ENCODE measurements at places on chromosomes 1 and 21.

- no peak for DNase-seq
Observed at GRCh38 chr1:202462342-202463076, 114.0 kb downstream of the PPP1R12B start.

- DNase-seq: peak; percentile 5
Observed at GRCh38 chr1:239858057-239858456, 233.6 kb upstream of the FMN2 start.

DNA sequence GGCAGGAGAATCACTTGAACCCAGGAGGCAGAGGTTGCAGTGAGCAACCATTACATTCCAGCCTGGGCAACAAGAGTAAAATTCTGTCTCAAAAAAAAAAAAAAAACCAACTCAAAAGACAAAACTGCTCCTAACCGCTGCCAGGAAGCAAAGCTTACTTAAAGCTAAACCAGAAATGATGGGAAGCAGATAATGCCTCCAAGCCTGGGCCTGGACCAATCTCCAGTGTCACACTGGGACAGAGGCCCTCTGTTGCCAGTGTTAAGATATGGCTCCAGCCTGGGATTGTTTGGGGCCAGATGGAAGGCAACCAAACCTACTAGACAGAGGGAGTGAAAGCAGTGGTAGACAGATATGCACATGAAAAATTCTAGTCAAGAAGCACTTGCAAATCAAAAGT, 36.9 kb downstream of the NSL1 start:
- DNase-seq: no peak

GRCh38 chr1:245978915-245979314, 528.2 kb downstream of the SMYD3 start:
- no peak for DNase-seq

DNA sequence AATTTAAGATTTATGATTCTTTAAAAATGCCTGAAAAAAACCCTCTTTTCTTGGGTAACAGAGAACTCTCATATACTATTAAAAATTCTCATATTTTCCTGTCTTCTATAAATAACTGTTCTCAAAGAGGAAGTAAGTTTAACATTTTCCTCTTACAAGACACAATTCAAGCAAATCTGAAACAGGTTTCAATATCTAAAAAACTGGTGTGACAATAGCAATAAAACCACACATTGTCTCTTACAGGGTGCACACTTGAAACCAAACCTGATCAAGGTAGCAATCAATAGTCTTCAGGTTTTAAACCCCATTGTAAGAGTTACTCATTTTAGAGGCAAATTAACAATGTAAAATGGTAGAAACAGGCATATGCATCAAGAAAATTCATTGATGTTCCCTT, 28.0 kb downstream of the FUBP1 start:
- DNase-seq: no peak

- DNase-seq: no peak
Observed at GRCh38 chr1:155175927-155176371, 2.3 kb downstream of the TRIM46 start.

DNA sequence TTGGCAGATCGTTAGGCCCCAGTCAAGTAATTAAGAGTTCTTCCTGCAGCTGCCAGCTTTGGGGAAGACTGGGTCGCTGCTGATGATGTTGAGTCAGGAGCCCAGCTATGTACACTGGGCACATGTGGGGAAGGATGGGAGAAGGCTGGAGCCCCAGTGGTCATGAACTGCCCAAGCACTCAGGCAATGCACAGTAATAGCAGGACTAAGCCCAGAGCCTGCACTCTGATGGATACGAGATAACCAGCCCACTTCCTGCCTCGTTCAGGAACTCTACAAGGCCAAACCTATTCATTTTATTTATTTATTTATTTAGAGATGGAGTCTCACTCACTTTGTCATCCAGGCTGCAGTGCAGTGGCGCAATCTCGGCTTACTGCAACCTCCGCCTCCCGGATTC, 81.1 kb upstream of the BTG3 start:
- DNase-seq: no peak

DNA sequence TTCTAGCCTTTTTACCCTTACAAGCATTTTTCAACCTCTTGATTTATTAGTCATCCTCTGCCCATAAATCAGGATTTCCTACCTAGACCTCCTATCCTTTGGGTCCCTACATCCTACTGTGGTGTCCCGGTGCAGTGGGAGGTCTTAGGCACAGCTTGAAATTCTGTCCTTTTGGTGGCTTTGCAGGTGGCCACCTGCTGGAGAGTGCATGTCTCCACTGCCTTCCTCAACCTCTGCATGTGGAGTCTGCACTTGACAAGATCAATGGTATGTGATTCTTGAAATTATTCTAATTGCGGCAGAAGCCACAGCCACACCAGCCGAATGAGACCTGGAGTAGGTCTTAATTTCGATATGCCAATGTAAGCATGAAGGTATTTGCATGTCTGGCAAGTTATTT, 11.4 kb upstream of the KCNA3 start:
- no peak for DNase-seq

DNA sequence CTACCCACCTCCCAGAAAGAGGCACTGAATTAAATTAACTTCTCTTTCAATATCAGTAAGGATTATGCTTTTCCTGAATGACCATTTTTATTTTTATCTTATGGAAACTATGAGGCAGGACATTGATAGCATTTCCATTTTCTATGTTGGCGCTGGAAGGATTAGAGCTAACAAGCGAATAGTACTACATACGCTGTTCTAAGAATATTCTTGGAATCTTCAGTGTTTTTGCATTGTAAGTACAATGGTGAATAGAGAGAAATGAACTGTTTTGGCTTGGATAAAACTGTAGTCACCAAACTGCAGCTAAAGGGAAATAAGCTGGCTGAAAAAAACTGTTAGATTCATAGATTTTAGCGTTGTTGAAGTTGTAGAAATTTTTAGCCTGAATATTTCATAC, 779.0 kb upstream of the ADGRL4 start:
- DNase-seq: no peak

DNA sequence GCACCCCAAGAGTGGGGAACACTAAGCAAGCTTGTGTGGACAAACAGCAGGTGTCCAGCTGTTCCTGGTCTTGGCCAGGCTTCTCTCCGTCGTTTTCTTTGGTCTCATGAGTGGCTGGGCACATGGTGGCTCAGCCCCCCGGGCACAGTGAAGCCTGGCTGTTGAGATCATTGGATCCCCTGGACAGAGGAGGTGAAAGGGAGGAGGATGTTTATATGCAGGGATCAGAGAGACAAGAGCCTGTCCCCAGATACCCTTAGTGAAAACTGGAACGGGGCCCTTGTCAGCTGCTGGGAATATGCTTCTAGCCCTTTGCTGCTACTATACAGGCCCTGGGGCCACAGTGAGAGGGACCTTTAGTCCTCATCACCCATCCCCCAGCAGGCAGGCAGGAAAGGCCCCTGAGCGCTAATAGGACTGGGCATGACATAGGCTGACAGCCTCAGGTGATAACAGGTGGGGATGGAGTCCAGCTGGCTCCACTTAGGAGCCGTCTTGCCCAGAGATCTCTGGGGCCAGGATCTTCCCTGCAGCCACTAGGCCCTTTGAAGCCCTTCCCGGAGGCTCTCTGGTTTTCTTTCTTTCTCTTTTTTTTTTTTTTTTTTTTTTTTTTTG, 16.4 kb downstream of the EPHA8 start:
- no peak for DNase-seq

- DNase-seq: no peak
Observed at GRCh38 chr1:185767508-185768120, 33.4 kb downstream of the HMCN1 start.

DNA sequence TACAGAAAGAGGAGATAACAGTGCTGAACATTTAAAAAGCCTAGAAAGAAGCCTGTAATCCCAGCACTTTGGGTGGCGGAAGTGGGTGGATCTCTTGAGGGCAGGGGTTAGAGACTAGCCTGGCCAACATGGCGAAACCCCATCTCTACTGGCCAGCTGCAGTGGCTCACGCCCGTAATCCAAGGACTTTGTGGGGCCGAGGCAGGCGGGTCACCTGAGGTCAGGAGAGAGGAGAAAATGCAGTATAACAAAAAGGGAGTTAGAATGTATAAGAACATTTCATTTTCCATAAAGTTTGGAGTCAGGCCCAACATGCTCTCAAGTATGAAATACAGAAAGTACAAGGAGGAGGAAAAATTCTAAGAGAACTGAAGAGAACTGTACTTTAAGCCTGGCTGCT, 134.5 kb downstream of the SMYD3 start:
- no peak for DNase-seq

DNA sequence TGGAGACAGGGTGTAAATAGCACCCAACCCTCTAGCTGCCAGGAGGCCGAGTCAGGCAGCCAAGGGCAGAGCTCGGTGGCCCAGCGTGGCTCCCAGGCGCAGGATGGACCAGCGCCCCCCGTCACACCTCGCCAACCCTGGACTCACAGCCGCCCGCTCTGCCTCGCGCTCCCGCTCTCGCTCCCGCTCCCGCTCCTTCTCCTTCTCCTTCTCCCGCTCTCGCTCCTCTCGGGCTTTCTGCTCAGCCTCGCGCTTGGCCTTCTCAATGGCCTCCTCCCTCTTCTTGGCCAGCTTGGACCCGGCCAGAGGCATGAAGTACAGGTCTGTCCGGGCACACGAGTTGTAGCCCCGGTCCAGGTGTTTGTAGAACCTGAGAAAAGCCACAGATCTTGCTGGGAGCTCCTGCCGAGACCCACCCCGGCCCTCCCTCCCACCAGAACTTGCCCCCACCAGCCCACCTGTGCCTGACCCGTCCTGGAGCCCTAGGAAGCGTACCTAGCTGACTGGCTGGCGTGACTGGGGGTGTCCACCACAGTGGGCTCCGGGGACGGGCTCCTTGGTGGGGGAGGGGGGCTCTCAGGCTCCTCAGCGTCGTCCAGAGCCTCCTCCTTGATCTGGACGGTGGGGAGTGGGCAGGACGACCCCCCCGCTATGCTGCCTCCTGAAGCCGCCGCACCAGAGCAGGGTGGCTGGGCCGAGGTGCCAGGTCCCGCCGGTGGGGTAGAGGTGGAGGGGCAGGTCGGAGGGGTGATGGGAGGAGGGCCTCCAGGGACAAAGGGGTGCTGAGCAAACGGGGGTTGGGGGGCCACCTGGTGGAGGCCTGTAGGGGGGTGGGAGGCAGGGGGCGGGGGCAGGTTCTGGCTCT, 41.9 kb downstream of the SLC45A1 start:
- DNase-seq: no peak

DNA sequence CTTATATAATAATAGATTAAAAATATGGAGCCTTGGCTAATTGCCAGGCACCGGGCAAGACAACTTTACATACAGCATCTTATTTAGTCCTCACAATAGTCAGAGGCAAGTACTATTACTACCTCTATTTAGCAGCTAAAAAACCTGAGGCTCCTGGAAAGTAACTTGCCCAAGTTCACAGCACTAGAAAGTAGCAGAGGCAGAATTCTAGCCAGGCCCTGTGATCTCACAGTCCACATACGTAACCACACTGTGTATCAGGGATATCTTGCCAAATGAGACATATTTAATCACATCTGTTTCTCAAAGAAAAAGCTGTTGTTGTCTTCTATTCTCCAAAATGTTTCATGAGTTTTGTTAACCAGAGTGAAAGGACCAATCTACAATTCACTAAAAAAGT, 378.5 kb downstream of the PLPP3 start:
- DNase-seq: no peak

- DNase-seq: no peak
Observed at GRCh38 chr1:44090429-44091252, 28.0 kb upstream of the KLF17 start.

- DNase-seq: no peak
Observed at GRCh38 chr1:118366286-118366685, 181.3 kb upstream of the SPAG17 start.

DNA sequence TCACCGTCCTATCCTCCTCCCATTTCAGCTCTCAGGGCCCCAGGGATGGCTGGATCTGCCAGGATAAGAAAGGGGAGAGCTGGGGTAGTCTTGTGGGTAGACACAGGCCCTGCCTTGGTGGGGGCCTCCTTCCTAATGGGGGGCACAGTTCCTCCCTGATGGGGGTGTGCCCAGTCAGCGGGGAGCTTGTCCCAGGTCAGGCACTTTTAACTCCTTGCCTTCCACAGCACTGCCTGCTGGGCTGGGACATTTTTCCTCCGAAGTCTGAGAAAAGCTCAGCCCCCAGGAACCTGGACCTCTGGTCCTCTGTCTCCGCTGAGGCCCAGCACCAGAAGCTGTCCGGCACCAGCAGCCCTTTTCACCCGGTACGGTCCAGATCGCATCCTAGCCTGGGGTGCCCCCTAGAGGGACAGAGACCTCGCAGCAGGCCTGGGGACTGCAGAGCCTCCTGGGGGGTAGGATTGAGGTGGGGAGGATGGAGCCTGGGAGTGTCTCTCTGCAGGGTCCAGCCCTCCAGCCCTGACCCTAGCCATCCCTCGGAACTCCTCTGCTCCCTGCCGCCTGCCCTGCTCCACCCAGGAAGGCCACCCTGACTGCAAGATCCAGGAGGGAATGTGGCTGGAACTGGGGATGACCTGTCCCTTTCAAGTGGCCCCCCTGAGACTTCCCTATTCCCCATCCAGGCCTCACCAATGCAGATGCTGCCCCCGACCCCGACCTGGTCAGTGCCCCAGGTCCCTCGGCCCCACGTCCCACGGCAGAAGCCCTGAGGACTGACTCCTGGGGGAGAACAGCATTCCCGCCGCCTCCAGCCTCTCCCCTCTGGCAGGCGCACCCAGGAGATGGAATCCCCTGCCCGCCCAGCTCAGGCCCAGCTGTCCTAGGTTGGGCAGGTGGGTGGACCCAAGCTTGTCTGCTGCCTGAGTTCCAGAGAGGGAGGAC, 12.0 kb downstream of the MIIP start:
- DNase-seq: peak; percentile 40

DNA sequence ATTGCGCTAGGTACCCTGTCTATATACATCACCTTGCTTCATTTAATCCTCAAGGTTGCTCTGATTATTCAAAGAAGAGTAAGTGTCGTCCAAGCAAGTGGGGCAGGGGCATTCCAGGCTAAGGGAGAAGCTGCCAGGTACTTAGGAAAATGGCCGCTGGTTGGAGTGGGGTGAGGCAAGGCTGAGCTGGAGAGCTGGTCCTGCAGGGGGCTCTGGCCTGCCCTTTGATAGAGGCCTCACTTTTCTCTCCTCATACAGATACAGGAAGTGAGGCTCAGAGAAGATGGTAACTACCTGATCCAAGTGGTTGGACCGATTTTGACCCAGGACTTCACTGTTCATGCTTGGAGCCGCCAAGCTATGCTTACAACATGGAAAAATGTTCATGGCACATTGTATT, 86.9 kb upstream of the ZBTB40 start:
- DNase-seq: no peak

GRCh38 chr1:92831368-92831761, 475 bp upstream of the RPL5 start:
- DNase-seq: no peak

GRCh38 chr1:240877605-240878004, 265.6 kb upstream of the GREM2 start:
- no peak for DNase-seq

- peak; percentile 97 for DNase-seq
Observed at GRCh38 chr1:223712194-223712849, at the start of gene CAPN2. Gene CAPN2 (plus strand): TSS chr1:223712539. CDS start chr1:223712641, 102 bp downstream.

- DNase-seq: peak; percentile 13
Observed at GRCh38 chr1:98203466-98203865, 282.6 kb upstream of the DPYD start.

GRCh38 chr1:217403026-217403720, 227.7 kb downstream of the GPATCH2 start:
- DNase-seq: no peak

GRCh38 chr1:45971335-45971734, 161.1 kb downstream of the PIK3R3 start:
- DNase-seq: no peak

Measured in adipocyte (in vitro differentiated cells).